Stimulated activated CD4-positive, alpha-beta T cell treated with anti-CD3 and anti-CD28 coated beads, Interleukin-4, amount 100 ng/mL, for 48 hours (primary cell): ENCODE measurements at places on chromosomes 5 and 9.

DNA sequence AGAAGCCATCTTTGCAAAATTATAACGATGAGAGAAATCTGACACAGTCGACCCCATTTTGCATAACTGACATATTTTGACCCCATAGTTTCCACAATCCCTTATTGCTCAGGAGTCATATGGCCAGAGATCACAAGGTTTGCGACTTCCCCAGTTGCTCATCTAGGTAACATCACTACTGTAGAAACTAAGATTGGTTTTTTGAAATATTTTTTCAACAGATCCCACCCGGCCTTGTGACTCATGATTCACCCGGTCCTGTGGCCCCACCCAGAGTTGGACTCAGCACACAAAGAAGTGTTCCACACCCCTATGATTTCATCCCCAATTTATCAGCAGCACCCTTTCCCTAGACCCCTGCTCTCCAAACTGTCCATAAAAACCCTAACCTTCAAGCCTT is 50.2 kb downstream of the TIMD4 start:
- no peak for DNase-seq

- no peak for DNase-seq
Observed at GRCh38 chr9:119768266-119768665, 399.0 kb upstream of the BRINP1 start.

- DNase-seq: peak; percentile 40
Observed at GRCh38 chr5:16936150-16936988, at the start of gene MYO10. MYO10 (minus strand) TSS chr5:16936288; CDS start chr5:16935808, 480 bp downstream.

- no peak for DNase-seq
Observed at GRCh38 chr9:123238365-123238764, 30.0 kb downstream of the STRBP start.

DNA sequence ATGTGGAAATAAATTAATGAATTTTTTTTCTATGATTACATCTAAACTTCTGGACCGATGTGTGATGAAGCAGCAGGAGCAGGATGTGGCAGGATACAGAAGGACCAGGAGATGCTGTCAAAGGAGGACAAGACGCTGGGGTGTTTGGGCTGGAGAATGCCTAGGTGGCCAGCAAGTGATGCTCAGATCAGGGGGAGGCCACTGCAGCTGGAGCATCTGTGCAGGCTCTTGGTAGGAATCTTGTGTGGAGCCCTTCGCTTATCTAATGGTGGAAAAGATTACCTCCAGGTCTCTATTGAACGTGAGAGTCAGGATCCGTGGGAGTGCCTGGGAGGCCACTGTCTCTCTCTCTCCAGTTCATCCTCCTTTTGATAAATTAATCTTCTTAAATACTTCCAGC is 79.8 kb downstream of the MRPL36 start:
- no peak for DNase-seq

- no peak for DNase-seq
Observed at GRCh38 chr5:116905885-116906284, 331.3 kb upstream of the SEMA6A start.

DNA sequence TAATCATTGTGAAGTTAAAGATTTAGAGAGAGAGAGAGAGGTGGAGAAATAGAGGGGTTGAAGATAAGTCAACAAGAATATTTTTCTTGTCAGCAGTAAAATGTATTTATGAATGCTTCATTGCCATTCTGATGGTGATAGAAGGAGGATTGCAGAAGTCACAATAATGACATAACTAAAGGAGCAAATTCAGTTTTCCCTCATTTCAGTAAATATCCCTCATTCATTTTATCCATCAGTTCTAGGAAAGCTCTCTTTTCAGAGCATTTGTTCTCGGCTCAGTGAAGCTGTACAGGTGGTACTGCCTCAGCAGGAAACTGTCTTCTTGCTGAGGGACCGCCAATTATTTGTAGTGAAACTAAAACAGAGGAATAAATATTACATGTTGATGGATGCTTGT is 681.4 kb downstream of the CETN3 start:
- no peak for DNase-seq

- DNase-seq: no peak
Observed at GRCh38 chr5:462051-462481, 19.1 kb downstream of the EXOC3 start.

DNA sequence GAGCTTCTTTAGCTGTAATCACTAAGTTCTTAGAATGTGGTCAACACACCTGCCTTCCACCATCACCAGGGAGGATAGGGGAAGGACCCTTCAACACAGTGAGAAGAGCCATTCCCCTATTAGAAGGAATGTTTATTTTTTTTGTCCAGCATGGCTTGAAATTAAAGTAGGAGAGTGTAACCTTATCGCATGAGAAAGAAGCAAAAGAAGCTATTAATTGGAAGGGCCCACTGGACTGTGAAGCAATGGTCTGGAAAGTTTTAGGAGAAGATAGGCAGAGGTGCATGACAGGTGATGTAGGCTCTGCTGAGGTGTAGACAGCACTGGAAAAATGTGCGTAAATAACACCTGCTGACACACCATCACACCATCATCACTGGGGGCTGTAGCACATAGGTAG is 1526.0 kb downstream of the MAT2B start:
- no peak for DNase-seq

GRCh38 chr5:24059716-24060115 is 552.3 kb downstream of the PRDM9 start:
- no peak for DNase-seq

GRCh38 chr5:86909418-86910295 is 291.9 kb downstream of the COX7C start:
- DNase-seq: no peak

DNA sequence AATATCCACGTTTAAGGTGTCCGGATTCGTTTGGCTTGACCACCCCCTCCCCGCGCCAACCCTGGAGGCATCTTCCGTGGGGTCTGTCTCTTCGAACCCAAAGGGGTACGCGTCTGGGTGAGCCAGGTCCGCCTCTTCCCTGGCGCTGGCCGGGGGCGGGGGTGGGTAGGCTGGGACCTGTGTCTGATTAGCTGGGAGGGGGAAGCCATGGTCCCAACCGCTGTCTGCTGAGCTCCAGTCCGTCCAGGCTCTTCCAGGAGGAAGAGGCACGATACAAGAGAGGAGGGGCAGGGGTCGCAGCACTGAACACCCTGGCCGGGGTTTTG is at the start of gene LVRN:
LVRN (plus strand) TSS at position 237 of the 326 bp plus-strand sequence. CDS start 143 bp downstream, outside the sequence.
- DNase-seq: no peak

DNA sequence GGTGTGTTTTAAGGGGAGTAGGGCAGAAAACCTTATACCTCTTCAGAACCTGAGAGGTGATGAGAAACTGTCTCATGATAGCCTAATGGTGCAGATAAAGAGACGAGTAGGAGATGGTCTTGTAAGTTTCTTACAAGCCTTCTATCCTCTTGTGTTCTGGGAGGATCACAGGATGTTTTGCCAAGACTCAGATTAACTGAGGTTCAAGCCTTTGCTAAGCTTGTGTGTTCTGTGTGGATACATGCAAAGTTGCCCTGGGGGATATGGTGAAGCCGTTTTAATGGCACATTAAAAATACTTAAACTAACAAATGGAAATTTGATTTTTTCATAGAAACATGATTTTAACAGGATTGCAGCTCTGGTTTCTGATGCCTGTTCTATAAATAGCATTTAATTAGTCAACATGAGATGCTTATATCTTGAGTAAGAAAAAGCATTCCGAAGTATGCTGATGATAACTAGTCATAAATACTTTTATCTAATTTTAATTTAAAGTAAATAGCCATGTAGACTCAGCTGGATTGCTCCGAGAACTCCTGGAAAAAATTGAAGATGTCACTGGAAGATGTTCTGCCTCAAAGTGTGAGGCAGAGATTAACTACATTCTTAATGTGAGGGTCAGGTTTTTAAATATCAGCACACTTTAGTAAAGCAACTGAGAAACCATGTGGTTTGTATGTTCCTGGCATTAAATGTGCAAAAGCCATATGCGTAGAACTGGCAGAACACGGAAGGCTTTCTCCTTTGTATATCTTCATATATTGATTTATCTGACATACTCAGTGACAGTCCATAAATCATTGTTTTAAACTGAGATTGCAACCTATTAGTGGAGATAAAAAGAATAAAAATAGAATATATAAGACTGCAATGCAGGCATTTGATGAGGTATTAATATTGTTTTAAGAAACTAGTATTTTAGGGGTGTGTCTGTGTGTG is 53.7 kb downstream of the IPO11 start:
- no peak for DNase-seq

- DNase-seq: no peak
Observed at GRCh38 chr5:96976-97660, 5.2 kb downstream of the PLEKHG4B start.

GRCh38 chr5:132388244-132389050 is 18.9 kb downstream of the SLC22A5 start:
- DNase-seq: no peak

GRCh38 chr5:118862596-118862995 is 125.8 kb downstream of the DTWD2 start:
- DNase-seq: no peak

DNA sequence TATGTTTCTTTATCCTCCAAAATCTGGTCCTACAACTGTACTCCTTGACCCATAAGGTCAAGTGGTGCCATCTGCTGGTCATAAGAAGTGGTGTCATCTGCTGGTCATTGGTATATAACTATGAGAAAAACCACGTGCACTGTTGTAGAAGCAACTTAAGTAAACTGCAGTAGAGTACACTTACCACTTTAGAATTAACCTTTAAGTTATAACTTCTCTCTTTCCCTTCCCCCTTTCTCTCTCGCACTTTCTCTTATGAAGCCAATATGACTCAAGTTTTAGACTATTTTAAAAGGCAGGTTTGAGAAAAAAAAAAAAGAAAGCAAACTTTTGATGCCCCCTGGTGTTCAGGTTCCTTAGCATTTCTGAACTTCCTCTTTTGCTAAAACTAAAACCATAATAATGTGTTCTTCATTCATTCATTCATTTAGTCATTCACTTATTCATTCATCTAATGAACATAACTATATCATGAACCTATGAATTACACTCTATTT is 12.8 kb upstream of the MTAP start:
- peak; percentile 22 for DNase-seq
